ENCODE measurements at places on chromosomes 4 and X.

DNA sequence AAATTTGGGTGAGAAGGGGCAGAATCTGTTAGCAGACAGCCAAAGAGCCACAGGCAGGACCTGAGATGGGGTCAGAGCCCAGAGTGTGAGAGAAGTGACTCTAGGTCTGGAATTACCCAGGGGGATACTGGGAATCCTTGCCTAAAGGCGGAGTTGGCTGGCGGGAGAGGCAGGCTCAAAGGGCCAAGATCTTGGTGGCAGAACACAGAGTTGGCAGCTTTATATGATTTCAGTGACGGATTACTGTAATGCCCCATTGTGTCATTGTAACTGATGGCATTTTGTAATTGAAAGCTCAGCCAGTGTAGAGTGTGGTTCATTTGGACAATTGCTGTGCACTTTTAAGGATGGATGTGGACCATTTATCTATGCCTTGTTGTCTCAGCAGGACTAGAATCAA lies 77.3 kb downstream of the SMIM20 start:
- no peak for DNase-seq

DNA sequence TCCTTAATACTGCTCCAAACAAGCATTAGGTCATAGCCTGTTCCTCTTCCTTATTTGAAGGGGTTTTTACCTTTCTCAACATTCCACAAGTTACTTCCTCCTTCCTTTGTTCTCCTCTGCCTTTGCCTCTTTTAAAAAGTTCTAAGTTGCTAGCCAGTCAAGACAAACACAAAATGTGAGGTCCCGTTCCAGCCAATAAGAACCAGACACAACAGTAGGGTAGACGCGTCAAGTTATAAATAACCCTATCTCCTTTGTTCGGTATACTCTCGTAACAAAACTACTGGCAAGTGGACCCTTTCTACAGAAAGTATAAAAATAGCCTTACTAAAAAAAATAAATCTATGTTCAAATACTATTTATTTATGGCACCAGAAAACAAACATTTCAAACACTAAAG lies 6.3 kb upstream of the ACE2 start:
- DNase-seq, result no peak

- peak; percentile 43 for DNase-seq
Observed at GRCh38 chr4:169659716-169660670, 39.6 kb downstream of the CLCN3 start.

DNA sequence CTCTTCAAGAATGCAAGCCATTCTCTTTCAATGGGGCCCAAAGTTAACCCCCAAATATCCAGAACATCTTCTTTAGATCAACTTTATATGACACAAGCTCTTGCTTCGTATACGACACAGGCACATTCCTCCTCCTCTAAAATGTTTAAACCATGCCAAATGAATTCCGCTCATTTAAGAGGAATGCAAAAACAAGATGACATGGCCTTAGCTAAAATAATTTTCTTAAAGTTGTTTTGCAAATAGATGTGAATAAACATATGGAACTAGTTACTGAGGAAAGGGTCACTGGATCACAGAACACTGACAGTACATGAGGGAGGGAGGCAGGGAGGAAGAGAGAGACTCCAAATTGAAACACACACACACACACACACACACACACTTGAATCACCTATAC lies 97.4 kb downstream of the RASL11B start:
- DNase-seq, result no peak

DNA sequence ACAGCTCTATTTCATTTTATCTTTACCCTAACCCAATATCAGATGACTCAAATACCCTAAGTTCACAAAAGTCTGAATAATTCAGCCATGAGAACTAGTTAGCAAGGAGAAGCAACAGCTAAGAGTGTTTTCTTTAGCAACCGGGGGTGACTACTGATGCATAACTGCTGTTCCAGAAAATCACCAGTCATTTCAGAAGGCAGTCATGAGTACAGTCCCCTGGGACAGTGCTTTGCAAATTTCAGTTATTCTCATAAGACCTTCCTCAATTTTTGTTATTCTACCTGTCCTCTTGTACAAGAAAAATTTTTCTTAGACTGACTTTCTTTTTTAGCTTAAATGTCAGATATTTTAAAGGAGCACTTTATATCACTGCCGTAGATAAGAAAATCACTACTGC lies 16.4 kb downstream of the BANK1 start:
- no peak for DNase-seq

- DNase-seq, result no peak
Observed at GRCh38 chrX:37779857-37780256, at the start of gene CYBB. CYBB (plus strand) TSS chrX:37780059; CDS start chrX:37780078, 19 bp downstream.

DNA sequence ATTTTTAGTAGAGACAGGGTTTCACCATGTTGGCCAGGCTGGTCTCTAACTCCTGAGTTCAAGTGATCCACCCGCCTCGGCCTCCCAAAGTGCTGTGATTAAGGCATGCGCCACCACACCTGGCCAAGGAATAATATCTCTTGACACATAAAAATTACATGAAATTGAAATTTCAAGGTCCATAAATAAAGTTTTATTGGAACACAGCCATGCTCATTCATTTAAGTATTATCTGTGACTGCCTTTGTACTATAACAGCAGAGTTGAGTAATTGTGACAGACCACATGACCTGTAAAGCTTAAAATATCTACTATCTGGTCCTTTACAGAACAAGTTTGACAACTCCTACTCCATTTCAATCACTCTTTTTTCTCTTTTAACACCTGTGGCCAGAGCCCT lies 17.8 kb upstream of the EGFL6 start:
- DNase-seq, result no peak

DNA sequence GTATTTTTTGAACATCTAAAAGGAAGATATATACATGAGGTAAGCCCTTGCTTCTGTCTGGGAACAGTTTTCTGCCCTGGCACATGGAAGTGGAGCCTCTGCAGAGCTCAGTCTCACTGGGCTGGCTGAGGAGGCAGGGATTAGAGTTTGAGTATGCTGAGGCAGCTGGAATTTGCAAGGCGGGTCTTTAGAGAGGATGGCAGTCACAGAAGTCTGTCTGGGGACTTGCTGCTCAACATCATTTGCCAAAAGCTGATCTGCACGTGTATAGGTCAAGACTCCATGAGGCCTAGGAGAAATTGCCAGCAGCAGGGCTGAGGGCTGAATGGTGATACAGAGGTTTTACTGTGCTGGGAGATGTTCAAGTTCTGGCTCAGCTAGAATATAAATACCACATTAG lies 163.6 kb upstream of the ANK2 start:
- DNase-seq, result no peak

GRCh38 chr4:188218392-188218791 lies 79.2 kb downstream of the TRIML1 start:
- no peak for DNase-seq

Measured in posterior cingulate gyrus (tissue), 11 donors.